Parietal lobe (tissue), 2 donors: ENCODE measurements at places on chromosomes 3 and 15. TPM values are rescaled to one million over a fixed set of nuclear protein-coding genes. Genes with fewer than 3 reads are reported as not detected.

The LRRIQ4 gene
- 0.63 TPM for total RNA-seq

The GMPS gene
- total RNA-seq: 47.0 TPM

The GOLGA6B gene
- not detected for total RNA-seq

The BCL2A1 gene
- not detected for total RNA-seq

The LMAN1L gene
- total RNA-seq: not detected

The SH2D7 gene
- total RNA-seq: not detected

The MME gene
- 5.9 TPM for total RNA-seq

The SYNPR gene
- 45.7 TPM for total RNA-seq

The RETNLB gene
- total RNA-seq: not detected

The FAM81A gene
- 58.2 TPM for total RNA-seq

The GPR62 gene
- 0.31 TPM for total RNA-seq

The RTP3 gene
- total RNA-seq: not detected

The ALDH1A2 gene
- 1.9 TPM for total RNA-seq
